ENCODE measurements at places on chromosomes 16 and 17.

- no peak for DNase-seq
Observed at GRCh38 chr16:23924128-23924527, 88.3 kb downstream of the PRKCB start.

- DNase-seq, result peak; percentile 39
Observed at GRCh38 chr16:74743668-74744299, 30.8 kb downstream of the FA2H start.

- DNase-seq, result no peak
Observed at GRCh38 chr17:4931963-4932362, at the start of gene GP1BA. TSS of gene GP1BA (plus strand) at chr17:4932277. CDS start at chr17:4932605, 328 bp downstream.

GRCh38 chr17:44905006-44906000, 6.1 kb upstream of the EFTUD2 start:
- no peak for DNase-seq

DNA sequence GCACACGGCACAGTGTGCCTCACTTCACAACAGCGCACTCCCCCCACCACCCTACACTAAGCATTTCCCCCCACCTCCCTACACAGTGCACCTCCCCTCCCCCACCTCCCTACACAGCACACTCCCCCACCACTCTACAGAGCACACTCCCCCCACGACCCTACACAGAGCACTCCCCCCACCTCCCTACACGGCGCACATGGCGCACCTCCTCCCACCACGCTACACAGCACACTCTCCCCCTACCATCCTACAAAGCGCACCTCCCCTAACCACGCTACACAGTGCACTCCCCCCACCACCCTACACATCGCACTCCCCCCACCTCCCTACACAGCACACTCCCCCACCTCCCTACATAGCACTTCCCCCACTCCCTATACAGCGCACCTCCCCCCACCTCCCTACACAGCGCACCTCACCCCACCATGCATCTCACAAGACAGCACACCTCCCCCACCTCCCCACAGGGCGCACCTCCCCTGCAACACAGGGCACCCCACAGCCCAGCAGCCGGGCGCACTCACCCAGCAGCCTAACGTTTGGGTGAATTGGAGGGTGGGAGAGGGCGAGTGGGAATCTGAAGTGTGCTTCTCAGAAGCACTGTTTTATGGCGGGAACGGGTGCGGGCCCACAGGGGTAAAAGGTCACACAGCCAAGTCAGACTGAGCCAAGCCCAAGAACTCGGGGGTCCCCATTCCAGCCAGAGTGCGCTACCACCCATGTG, 10.3 kb downstream of the KNOP1 start:
- no peak for DNase-seq

- no peak for DNase-seq
Observed at GRCh38 chr16:8892101-8892575, 10.0 kb downstream of the LITAFD start.

Measured in left cardiac atrium (tissue), 4 donors.